ENCODE measurements at places on chromosomes 11 and 22.

DNA sequence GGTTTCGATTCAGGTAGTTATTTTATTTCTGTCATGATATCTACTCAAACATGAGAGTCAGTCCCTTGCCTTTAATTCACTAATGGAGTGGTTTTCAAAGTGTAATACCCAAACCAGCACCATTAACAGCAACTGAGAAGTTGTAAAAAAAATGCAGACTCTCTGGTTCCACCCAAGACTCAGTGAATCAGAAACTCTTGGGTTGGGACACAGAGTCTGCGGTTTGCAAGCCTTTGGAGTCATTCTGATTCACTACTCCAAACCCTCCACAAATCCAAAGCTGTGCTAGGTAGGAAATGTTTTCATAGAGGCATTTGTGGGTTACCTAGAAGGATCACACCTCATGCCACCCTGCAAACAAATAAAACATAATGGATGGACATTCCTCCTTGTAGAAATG is 340.1 kb downstream of the NTM start:
- DNase-seq = peak; percentile 16

GRCh38 chr11:12200991-12201985 is 90.9 kb downstream of the MICAL2 start:
- peak; percentile 94 for DNase-seq

- DNase-seq = no peak
Observed at GRCh38 chr22:27210111-27210730, 552.8 kb downstream of the MIAT start.

- DNase-seq = no peak
Observed at GRCh38 chr11:132704781-132705375, 827.4 kb downstream of the OPCML start.

DNA sequence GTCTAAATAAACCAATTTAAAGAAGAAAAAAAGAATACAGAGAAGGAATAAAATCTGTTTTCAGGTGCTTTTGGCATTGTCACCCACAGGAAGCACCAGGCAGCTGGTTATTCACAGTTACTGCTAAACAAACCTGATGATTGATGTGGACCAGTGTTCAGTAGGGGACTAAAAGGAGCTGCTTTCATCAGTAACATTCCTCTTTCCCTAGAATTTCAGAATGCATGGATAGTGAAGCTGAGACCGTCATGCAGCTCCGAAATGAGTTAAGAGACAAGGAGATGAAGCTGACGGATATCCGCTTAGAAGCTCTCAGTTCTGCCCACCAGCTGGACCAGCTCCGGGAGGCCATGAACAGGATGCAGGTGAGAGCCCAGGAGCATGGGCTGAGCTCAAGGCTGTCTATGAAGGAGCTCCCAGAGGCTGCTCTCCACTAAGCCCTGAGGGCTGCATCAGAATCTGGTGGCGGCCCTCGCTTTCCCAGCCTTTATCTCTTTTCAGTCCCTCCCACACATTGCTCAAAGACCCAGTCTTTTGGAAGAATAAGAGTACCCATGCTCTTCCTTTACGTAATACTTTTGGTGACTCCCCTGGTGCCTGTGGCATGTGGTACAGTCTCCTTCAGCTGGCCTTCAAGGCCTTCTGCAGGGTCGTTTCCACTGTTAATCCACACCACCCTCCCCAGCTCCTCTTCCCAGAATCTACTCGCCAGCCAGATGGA is 69.5 kb downstream of the DBX1 start:
- no peak for DNase-seq

Measured in astrocyte of the spinal cord (primary cell).